ENCODE measurements at places on chromosomes 5 and 9. TPM values are rescaled to one million over a fixed set of nuclear protein-coding genes. Genes with fewer than 3 reads are reported as not detected.

GRCh38 chr5:115179394-115180164 lies 9.9 kb upstream of the TRIM36 start:
- H3K27me3 ChIP-seq = peaks cover 51% of the 10 kb centered on the region
- peak overlapping the region; percentile 55 for H3K4me3 ChIP-seq
- no peaks in the 10 kb centered on the region for H3K36me3 ChIP-seq
- peaks cover 10% of the 10 kb centered on the region for H3K4me1 ChIP-seq
- DNase-seq = no peak

GRCh38 chr5:53777864-53778618 lies 217.6 kb downstream of the NDUFS4 start:
- H3K4me1 ChIP-seq = no peaks in the 10 kb centered on the region
- no peaks in the 10 kb centered on the region for H3K27me3 ChIP-seq
- no peak for DNase-seq
- no peaks in the 10 kb centered on the region for H3K36me3 ChIP-seq

DNA sequence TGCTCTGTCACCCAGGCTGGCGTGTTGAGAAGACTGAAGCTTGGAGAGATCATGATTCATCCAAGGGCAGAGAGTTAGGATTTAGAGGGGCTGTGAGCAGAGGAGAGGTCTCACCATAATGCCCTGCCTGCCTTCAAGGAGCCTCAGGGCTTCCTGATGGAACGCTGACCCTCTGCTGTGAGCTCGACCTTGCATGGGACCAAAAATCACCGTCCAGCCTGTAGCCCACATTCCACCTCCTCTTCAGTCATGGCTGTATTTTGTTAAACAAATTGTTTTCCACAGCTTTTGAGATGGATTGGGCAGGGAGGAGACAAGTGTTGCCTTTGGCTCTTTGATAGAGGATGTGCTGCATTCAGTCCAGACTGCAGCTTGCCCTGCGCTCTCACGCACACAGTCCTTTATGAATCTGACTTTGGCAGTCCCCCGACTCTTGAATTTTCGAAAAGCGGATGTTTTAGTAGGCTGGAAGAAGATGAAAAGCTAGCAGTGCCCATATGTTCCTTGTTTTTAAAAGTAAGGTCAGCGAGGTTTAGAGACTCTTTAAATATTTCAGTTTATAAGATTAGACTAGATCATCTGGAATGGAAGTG lies 79.5 kb downstream of the MVB12B start:
- H3K4me3 ChIP-seq = no peak overlapping the region
- H3K27ac ChIP-seq = no peak overlapping the region
- no peaks in the 10 kb centered on the region for H3K4me1 ChIP-seq
- H3K27me3 ChIP-seq = no peaks in the 10 kb centered on the region

DNA sequence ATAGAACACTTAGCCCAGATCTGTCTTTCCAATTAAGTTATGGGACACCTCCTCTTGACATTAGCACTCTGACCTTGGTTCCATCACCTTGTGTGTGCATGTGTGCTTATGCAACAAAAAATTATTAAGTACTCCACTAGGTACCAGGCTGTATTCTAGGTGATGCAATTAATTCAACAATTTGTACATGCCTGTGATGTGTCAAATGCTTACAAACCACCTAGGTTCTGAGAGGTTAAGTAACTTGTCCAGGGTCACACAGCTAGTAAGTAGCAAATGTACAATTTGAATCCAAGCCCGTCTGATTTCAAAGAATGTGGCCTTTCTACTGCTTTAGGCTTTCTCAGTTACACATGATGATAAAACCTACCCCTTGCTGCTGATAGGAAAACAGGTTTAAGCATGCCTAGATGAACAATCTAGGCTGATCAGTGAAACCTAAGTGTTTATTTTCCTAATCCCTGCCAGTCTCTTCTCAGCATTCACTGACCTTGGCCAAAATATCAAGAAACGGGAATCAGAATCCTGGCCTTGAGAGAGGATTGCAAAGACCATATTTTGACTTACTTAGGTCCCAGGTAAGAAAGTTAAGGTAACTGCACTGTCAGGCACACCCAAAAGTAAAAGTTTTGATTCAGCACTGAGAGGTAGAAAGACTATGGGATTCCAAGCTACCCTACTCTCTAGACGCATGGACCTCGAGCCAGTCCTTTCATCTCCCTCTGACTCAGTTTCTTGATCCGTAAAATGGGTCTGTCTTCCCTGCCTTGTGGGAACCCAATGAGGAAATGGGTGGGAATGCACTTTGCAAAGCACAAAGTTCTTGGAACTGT lies 1.0 kb downstream of the TBC1D2 start:
- no peak for DNase-seq
- H3K36me3 ChIP-seq = no peaks in the 10 kb centered on the region
- H3K4me3 ChIP-seq = peak overlapping the region; percentile 80
- H3K27ac ChIP-seq = no peak overlapping the region

GRCh38 chr9:121067640-121068039 lies 7.1 kb upstream of the CNTRL start:
- H3K36me3 ChIP-seq = no peaks in the 10 kb centered on the region
- no peaks in the 10 kb centered on the region for H3K4me1 ChIP-seq

GRCh38 chr9:137055385-137056364 lies 1.8 kb upstream of the ENTPD2 start:
- H3K27ac ChIP-seq = peak overlapping the region; percentile 64
- peak; percentile 42 for DNase-seq
- H3K4me3 ChIP-seq = no peak overlapping the region
- peaks cover 6% of the 10 kb centered on the region for H3K4me1 ChIP-seq
- no peaks in the 10 kb centered on the region for H3K36me3 ChIP-seq
- peaks cover 18% of the 10 kb centered on the region for H3K27me3 ChIP-seq

DNA sequence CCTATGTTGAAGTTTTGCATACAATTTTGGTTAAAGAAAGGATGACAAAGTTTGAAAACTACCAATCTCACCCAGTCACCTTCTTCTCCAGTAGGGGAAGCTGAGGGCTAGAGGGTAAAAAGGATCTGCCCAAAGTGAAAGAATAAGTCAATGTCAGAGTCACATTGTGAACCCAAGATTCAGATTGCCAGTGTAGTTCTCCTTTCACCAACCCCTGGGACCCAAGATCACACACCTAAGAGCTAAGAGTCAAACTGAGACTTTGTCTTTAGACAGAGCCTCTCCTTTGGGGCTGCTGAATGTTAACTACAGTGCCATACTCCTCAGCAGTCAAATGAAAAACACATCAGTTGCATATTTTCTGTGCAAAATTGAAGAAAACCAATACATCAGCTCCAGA lies 210.6 kb downstream of the ATP10B start:
- no peak overlapping the region for H3K27ac ChIP-seq
- H3K4me3 ChIP-seq = no peak overlapping the region
- no peak for DNase-seq
- no peaks in the 10 kb centered on the region for H3K4me1 ChIP-seq

DNA sequence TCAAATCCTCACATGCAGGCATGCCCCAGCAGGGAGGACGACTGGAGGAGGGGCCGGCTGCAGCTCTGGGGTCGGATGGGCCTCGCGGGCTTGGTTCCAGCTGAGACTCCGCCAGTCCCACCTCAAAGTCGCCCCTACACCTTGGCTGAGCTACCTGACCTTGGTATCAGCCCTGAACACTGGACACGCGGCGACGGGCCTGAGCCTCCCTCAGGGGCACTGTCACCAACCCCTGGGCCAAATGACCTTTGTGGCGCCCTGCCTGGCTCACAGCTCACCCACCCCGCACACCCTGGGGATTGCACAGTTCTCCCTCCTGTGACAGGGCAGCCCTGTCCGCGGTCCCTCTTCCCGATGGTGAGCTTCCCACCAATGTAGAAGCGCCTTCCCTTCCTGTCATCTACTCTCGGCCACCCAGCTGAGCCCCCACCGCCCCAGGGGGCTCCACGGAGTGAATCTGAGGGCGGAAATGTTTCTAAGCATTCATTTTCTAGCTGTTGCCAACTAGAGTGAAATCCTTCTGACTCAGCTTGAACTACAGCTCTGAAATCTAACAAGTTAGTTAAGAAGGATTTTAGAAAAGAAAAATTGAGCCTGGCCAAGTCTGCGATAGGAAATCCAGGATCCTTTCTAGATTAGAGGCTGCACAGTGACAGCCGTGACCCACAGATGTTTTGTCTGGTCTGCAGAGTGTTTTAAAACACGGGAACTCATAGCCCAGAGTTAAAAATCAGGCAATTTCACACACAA lies 138.9 kb upstream of the PHYKPL start:
- H3K36me3 ChIP-seq = no peaks in the 10 kb centered on the region
- DNase-seq = no peak
- H3K4me1 ChIP-seq = no peaks in the 10 kb centered on the region

- no peaks in the 10 kb centered on the region for H3K36me3 ChIP-seq
- H3K27ac ChIP-seq = no peak overlapping the region
- H3K27me3 ChIP-seq = no peaks in the 10 kb centered on the region
Observed at GRCh38 chr5:107502676-107503060, 168.1 kb downstream of the EFNA5 start.

GRCh38 chr9:93205045-93205768 lies 21.3 kb downstream of the WNK2 start:
- H3K27ac ChIP-seq = peak overlapping the region; percentile 85
- no peaks in the 10 kb centered on the region for H3K36me3 ChIP-seq
- peak; percentile 74 for DNase-seq
- no peaks in the 10 kb centered on the region for H3K27me3 ChIP-seq
- peaks cover 63% of the 10 kb centered on the region for H3K4me1 ChIP-seq
- no peak overlapping the region for H3K4me3 ChIP-seq

GRCh38 chr5:32190095-32190494 lies 16.0 kb upstream of the GOLPH3 start:
- DNase-seq = no peak
- no peak overlapping the region for H3K27ac ChIP-seq
- H3K36me3 ChIP-seq = no peaks in the 10 kb centered on the region
- peaks cover 6% of the 10 kb centered on the region for H3K4me1 ChIP-seq

LTC4S gene
- total RNA-seq = 1.7 TPM

PKD2L2 gene
- total RNA-seq = 0.70 TPM

ACTBL2 gene
- total RNA-seq = not detected

AK8 gene
- total RNA-seq = not detected
